ENCODE measurements at places on chromosomes 7 and 10. TPM values are rescaled to one million over a fixed set of nuclear protein-coding genes. Genes with fewer than 3 reads are reported as not detected.

NEURL1 gene
- total RNA-seq = 0.22 TPM

PHKG1 gene
- total RNA-seq = 1.00 TPM

SFTPD gene
- total RNA-seq = not detected

PBLD gene
- total RNA-seq = 3.6 TPM

BLNK gene
- total RNA-seq = not detected

C7orf33 gene
- total RNA-seq = not detected

SUN3 gene
- not detected for total RNA-seq

OR9A2 gene
- total RNA-seq = not detected

HKDC1 gene
- total RNA-seq = not detected

FAM20C gene
- 44.4 TPM for total RNA-seq

NEBL gene
- total RNA-seq = 0.83 TPM

SSC4D gene
- 0.46 TPM for total RNA-seq

IDI2 gene
- total RNA-seq = not detected

ATP6V0A4 gene
- total RNA-seq = 0.24 TPM

AEBP1 gene
- total RNA-seq = 48.0 TPM

EIF3B gene
- 207 TPM for total RNA-seq

CDK5 gene
- total RNA-seq = 16.5 TPM

PNLIP gene
- total RNA-seq = not detected

GIMAP1 gene
- 11.8 TPM for total RNA-seq

GNG11 gene
- total RNA-seq = 208 TPM

SLC18A3 gene
- not detected for total RNA-seq

CPEB3 gene
- 2.3 TPM for total RNA-seq

AKR1C4 gene
- not detected for total RNA-seq

MSRB2 gene
- total RNA-seq = 16.2 TPM

ANKRD22 gene
- not detected for total RNA-seq

LSM5 gene
- total RNA-seq = 63.3 TPM

ESYT2 gene
- 40.6 TPM for total RNA-seq

SHLD2 gene
- total RNA-seq = 22.4 TPM

ITIH2 gene
- not detected for total RNA-seq

ABCC2 gene
- total RNA-seq = 1.7 TPM

ZNF804B gene
- not detected for total RNA-seq

SPDYE6 gene
- not detected for total RNA-seq
